NCI-H1105 (cell line): ENCODE measurements at places on chromosomes 16 and 17.

DNA sequence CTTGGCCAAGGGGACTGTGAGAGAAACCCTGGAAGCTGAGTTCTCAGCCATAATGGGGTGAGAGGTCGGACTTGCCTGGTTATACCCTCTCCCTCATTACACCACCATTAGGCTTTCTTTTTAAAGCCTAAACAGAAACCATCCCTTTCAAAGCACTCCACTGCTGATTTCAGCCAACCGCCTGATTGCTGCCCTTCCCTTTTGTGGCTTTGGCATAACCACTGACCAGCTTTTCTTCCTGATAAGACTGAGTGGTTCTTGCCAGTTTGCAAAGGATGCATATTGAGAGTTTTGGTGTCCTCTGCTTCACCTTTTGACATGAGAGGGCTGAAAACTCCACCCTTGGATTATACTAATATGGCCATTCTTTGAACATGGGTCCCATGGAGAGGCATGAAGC is 308.2 kb upstream of the GOT2 start:
- no peak for DNase-seq

DNA sequence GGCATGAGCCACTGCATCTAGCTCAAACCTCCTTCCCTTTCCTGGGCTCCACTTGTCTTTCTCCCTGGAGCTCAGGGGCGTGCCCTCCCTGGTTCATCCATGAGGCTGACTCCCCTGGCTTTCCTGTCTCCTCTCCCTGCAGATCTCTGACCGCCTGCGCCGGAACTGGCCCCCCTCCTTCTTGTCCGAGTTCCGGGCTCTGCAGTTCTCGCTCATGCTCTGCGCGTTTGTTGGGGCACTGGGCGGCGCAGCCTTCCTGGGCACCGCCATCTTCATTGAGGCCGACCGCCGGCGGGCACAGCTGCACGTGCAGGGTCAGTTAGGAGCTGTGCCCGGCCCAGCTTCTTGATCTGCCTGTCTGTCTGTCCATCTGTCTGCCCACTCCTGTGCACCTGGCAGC is 1.2 kb upstream of the LAT start:
- no peak for DNase-seq

DNA sequence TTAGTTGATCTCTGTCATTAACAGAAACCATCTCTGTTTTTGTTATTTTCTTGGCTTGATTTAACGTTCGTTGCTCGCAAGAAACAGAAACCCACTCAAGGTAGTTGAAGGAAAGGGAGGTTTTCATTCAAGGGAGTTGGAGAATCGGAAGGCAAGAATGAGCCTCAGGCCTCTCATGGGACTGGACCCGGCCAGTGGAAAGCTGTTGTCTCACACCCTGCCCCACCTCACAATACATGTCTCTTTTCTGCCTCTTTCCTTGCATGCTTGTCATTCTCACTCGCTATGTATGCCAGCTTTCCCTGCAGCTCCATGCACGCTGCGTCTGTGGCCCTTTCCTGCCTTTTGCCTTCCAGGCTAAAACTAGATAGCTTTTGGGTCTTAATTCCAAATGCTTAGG is 18.3 kb downstream of the DCAF7 start:
- DNase-seq = no peak

- DNase-seq = peak; percentile 64
Observed at GRCh38 chr16:4410335-4411075, 5.9 kb downstream of the CORO7 start.

DNA sequence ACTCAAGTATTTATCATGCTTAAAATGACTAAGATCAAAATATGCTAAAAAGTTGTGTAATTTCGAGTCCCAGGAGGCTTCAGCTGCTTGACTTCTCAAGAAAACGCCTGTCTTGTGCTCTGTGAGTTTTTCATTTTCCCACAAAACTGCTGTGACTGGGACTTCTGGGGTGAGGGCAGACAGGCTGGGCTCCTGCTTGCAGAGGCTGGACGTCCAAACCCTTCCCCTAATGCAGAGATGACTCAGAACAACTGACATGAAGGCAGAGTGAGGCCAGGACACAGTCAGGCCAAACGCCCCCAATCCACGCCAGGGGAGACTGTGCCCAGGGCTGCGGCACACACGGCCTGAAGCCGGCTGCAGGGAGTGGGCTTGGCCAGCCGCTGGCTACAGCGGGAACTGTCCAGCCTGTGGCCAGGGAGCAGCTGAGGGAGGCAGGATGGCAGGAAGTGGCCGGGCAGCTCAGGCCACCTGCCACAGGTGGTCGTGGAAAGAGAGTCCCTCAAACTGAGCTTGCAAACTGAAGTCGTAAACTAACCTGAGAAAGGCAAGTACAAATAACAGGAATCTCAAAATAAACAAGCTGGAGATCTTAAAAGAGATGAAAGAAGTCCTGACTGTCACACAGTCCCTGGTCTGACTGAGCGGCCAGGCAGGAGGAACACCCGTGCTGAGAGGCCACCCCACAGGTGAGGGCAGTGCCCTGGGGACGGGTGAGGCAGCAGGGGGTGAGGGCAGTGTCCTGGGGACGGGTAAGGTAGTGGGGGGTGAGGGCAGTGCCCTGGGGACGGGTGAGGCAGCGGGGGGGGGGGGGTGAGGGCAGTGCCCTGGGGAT is 21.3 kb upstream of the HEXD start:
- DNase-seq = no peak

GRCh38 chr16:11099672-11100205 is 155.4 kb downstream of the CLEC16A start:
- DNase-seq = no peak

DNA sequence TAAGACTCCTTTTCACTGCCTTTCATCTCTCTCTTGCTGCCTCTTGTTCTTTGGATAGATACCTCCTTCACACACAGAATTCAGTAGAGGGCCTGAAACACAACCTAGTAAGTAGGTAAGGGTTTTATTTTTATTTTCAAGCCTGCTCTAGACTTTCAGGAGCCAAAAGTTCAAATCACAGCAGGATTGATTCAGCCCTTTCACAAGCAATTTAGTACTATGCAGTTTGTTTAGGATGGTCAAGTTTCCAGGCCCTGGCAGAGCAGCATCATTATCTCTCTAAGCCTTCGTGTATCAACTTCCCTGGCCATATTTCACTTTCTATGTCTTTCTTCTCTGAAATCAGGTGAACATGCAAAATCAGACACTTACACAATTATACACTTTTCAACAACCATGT is 148.8 kb upstream of the CORO6 start:
- DNase-seq = no peak

- DNase-seq = no peak
Observed at GRCh38 chr17:47210105-47210504, 957 bp downstream of the MYL4 start.

GRCh38 chr17:3026856-3027751 is 36.3 kb downstream of the OR1D5 start:
- DNase-seq = no peak

DNA sequence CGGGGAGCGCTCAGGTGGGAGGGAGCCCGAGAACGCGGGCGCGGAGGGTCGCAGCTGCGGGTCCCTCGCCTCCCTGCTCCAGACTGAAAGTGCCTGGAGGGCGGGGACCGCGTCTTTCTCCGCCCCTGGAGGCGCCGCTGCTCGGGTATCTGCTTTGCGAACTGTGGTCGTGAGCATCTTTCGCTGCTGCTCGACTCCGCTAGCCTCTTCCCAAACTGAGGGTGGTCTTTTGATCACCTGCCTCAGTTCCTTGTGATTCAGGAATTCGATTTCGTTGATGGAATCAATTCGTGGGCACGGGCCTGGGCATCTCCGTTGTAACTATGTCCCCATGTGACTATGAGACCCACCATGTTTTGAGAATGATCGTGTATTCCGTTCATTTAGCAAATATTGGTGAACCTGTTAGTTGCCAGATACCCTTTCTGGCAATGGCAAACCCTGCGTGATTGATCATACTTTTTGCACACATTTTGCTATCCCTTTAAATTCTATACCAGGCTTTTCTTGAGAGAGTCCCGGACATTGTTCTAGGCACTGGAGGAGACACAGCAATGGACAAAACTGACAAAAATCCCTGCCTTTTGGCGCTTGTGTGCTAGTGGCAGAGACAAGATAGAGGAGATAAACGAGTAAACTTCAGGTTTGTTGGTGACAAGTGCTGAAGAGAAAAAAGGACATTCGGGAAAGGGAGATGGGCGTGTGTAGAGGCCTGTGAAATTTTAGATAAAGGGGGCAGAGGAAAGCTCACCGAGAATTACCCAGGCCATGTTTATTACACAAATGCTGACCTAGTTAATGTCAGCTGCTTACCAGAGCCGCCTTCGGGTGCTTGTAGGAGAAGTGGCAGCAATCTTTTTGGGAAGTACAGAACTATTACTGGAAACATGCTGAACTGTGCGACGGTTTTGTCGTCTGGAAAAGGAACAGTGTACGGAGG is 948 bp downstream of the UTP18 start:
- peak; percentile 74 for DNase-seq

DNA sequence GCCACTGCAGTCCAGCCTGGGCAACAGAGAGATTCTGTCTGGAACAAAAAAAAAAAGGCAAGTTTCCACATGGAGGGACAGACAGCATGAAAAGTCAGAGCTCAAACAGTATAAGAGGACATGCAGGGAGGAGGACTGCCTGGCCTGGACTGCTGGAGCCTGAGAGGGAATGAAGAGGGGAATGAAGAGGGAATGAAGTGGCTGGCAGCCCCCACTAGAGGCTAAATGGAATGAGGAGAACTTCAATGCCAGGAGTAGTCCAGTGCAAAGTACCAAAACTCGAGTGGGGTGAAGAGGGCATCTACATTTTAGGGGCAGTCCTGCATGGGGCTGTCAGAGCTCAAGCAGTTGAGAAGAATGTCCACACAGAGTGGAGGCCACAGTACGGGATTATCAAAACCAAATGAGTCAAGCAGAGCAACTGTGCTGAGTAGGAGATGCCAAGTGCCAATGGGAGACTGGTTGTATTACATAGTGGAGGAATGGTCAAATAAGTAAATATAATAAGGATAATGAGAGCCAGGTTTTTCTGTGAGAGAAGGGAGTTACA is 22.9 kb downstream of the IKZF3 start:
- DNase-seq = no peak

GRCh38 chr17:41287050-41287449 is 11.6 kb downstream of the KRTAP9-7 start:
- no peak for DNase-seq

GRCh38 chr16:55815320-55815719 is 17.6 kb downstream of the CES1 start:
- no peak for DNase-seq

GRCh38 chr16:1870365-1871082 is 1.4 kb downstream of the MEIOB start:
- no peak for DNase-seq

- no peak for DNase-seq
Observed at GRCh38 chr17:9105068-9105868, 84.0 kb downstream of the NTN1 start.

DNA sequence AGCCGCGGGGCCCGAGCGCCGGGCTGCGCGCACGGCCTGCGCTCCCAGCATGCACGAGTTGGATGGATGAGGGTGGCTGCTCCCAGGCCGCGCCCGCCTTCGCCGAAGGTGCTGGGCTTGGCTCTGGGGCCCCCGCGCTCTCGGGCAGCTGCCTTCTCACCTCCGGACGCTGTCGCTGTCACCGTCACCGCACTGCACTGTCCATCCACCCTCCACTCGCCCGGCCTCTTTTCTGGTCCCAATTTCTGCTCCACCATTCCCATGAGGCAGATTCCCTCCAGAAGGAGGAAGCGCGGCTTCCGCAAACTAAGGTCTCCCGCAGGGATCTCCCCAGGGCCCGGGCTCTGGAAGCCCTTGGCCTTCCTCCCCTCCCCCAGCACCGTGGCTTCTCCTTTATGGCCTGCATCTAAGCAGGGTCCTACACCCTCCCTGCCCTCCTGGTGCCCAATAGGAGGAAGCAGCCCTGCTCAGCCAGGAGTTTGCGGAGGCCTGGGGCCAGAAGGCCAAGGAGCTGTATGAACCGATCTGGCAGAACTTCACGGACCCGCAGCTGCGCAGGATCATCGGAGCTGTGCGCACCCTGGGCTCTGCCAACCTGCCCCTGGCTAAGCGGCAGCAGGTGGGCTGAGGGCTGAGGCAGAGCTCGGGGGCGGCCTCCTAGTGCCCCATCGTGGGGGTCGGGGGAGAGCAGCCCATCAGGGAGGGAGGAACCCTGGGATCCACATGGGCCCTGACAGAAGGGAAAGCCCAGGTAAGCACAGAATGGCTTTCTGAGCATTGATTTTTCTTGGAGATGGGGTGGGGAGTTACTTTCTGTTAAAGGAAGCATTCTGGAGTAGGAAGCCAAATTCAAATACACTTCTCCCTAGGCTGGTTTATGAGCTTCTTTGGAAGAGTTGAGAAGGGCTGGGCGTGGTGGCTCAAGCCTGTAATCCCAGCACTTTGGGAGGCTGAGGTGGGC is 899 bp downstream of the ACE start:
- no peak for DNase-seq

DNA sequence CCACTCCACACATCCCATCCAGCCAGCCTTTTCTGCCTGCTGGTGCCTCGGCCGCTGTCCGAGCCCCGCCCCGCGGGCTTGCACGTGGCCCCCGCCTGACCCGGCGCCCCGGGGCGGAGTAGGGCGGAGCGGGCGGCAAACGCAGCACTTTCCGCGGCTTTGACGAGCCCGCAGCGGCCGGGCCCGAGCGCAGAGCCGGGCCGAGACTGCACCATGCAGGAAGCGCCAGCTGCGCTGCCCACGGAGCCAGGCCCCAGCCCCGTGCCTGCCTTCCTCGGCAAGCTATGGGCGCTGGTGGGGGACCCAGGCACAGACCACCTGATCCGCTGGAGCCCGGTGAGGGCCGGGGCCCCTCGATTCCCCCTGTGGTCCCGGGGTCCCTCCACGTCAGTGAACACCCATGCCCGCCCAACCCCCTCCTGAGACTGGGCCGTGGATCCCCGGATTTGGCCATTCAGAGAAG is at the start of gene HSF4:
Gene HSF4 (plus strand): TSS at position 147 of the 463 bp plus-strand sequence. CDS start 67 bp downstream, at position 214.
- DNase-seq = no peak
